Endodermal cell (in vitro differentiated cells): ENCODE measurements at places on chromosomes 16 and 17. TPM values are rescaled to one million over a fixed set of nuclear protein-coding genes. Genes with fewer than 3 reads are reported as not detected.

Gene ITGB3
- total RNA-seq, result 0.51 to 1.1 TPM (median 0.61 TPM) in 3 replicates

DNA sequence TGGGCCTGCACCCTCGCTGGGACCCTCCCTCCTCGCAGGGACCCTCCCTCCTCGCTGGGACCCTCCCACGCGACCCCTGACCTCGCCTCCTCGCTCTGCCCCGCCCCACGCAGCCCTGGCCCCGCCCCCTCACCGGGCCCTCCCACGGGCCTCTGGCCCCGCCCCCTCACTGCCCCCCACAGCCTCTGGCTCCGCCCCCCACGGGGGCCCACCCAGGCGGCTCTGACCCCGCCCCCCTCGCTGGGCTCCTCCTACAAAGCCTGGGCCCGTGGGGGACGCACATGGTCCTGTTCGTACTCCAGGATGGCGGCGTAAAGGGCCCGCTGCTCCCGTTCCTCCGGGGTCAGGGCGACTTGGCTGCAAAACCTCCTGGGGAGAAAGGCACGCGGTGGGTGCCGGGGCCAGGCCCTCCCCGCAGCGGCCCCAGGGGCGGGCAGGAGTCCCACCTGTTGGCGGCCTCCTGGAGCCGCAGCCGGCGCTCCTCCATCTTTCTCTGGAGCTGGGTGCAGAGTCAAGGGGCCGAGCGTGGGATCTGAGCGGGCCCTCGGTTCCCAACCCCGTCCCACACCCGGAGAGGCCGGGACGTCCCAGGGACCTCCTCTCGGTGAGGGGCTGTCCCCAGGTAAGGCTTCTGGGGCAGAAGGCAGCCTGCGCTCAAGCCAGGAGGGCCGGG is 9.0 kb downstream of the VPS9D1 start:
- H3K27me3 ChIP-seq, result no peaks in the 10 kb centered on the region
- peak overlapping the region; percentile 75 for H3K4me3 ChIP-seq
- no peaks in the 10 kb centered on the region for H3K4me1 ChIP-seq

GRCh38 chr16:31709181-31709580 is 164.4 kb upstream of the ZNF267 start:
- no peaks in the 10 kb centered on the region for H3K4me1 ChIP-seq
- H3K4me3 ChIP-seq, result no peak overlapping the region
- H3K27me3 ChIP-seq, result no peaks in the 10 kb centered on the region
- peaks cover 27% of the 10 kb centered on the region for H3K36me3 ChIP-seq
- no peak overlapping the region for H3K27ac ChIP-seq

Gene PHB1
- 189 to 242 TPM (median 227 TPM) in 3 replicates for total RNA-seq

Gene MIS12
- total RNA-seq, result 24.0 and 27.1 TPM in 2 replicates

Gene C16orf78
- total RNA-seq, result not detected in 2 replicates

- peak overlapping the region; percentile 49 for H3K4me3 ChIP-seq
- H3K4me1 ChIP-seq, result no peaks in the 10 kb centered on the region
- peaks cover 17% of the 10 kb centered on the region for H3K27me3 ChIP-seq
- no peaks in the 10 kb centered on the region for H3K36me3 ChIP-seq
- no peak overlapping the region for H3K27ac ChIP-seq
Observed at GRCh38 chr17:1643293-1643998, 2.1 kb downstream of the SCARF1 start.

Gene C17orf100
- 2.3 and 3.0 TPM in 2 replicates for total RNA-seq

Gene APPBP2
- total RNA-seq, result 21.8 and 25.3 TPM in 2 replicates

GRCh38 chr16:50407351-50407750 is 38.6 kb upstream of the BRD7 start:
- no peak overlapping the region for H3K27ac ChIP-seq
- H3K4me1 ChIP-seq, result no peaks in the 10 kb centered on the region
- H3K27me3 ChIP-seq, result no peaks in the 10 kb centered on the region

DNA sequence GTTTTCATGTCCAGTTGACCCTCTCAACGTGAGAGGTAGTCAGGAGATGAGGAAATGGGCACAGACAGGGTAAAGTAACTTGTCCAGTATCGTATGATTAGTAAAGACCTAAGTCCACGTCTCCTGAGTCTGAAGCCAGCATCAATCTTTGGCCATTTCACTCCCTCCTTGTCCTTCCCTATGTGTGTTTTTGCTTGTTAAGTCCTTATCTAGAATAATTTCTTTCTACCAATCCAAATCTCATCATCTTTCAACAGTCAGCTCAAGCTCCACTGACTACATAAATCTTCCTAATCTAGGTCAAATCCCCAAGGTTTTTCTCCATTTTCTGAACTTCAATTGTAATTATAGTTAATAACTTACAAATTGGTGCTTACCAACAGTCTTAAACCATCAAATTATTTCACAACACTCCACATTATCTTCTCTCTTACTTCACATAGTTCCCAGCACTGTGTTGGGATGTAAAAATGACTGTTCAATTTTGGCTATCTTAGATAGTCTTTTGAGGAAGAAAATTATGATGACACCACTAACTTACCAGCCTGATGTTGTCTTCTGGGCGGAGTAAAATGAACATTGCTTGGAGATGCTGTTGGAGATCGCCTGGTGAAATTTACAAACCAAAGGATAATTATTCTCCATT is 72.3 kb upstream of the CORO6 start:
- no peaks in the 10 kb centered on the region for H3K36me3 ChIP-seq
- H3K4me3 ChIP-seq, result no peak overlapping the region
- H3K4me1 ChIP-seq, result no peaks in the 10 kb centered on the region
- no peaks in the 10 kb centered on the region for H3K27me3 ChIP-seq
- no peak for DNase-seq

DNA sequence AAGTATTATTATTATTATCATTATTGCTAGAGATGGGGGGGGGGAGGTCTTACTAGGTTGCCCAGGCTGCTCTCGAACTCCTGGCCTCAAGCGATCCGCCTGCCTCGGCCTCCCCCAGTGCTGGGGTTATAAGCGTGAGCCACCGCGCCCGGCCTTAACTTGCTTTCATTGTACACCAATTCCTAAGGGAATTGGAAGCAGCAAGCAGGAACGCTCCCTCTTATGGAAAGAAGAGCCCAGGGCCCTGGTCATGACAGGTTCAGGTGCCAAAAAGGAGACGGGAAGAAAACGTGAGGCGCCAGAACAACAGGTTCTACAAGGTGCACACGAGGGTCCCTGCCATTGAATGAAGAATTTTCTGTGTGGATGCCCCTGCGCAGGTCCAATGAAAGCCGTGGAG is 540 bp upstream of the RPL38 start:
- peaks cover 17% of the 10 kb centered on the region for H3K27me3 ChIP-seq
- H3K4me3 ChIP-seq, result no peak overlapping the region
- no peak for DNase-seq
- H3K36me3 ChIP-seq, result peaks cover 41% of the 10 kb centered on the region

DNA sequence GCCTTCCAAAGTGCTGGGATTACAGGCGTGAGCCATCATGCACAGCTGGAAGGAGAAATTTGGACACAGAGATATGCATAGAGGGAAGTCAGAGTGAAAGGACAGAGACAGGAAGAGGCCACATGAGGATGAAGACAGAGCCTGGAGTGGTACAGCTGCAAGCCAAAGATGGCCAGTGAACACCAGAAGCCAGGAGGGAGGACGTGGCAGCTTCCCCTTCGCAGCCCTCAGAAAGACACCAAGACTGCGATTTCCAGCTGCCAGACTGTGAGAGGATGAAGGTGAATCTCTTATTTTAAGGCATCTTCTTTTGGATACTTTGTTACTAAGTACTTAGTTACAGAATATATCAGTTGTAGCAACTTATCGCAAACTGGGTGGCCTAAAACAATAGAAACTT is 60.5 kb upstream of the PLCG2 start:
- no peak for DNase-seq
- no peaks in the 10 kb centered on the region for H3K36me3 ChIP-seq
- H3K27me3 ChIP-seq, result no peaks in the 10 kb centered on the region

Gene DOC2B
- 0.93 and 1.4 TPM in 2 replicates for total RNA-seq

- no peaks in the 10 kb centered on the region for H3K36me3 ChIP-seq
- H3K4me1 ChIP-seq, result no peaks in the 10 kb centered on the region
- H3K27me3 ChIP-seq, result peaks cover 18% of the 10 kb centered on the region
Observed at GRCh38 chr17:142102-142661, 4.8 kb downstream of the SCGB1C2 start.

Gene PRAC1
- total RNA-seq, result not detected in 3 replicates

- no peaks in the 10 kb centered on the region for H3K36me3 ChIP-seq
- peaks cover 2% of the 10 kb centered on the region for H3K4me1 ChIP-seq
- no peak overlapping the region for H3K27ac ChIP-seq
- no peak overlapping the region for H3K4me3 ChIP-seq
Observed at GRCh38 chr17:60087882-60088669, 9.4 kb upstream of the HEATR6 start.

Gene OR1A1
- not detected in 3 replicates for total RNA-seq
